ENCODE measurements at places on chromosomes 11 and 22.

DNA sequence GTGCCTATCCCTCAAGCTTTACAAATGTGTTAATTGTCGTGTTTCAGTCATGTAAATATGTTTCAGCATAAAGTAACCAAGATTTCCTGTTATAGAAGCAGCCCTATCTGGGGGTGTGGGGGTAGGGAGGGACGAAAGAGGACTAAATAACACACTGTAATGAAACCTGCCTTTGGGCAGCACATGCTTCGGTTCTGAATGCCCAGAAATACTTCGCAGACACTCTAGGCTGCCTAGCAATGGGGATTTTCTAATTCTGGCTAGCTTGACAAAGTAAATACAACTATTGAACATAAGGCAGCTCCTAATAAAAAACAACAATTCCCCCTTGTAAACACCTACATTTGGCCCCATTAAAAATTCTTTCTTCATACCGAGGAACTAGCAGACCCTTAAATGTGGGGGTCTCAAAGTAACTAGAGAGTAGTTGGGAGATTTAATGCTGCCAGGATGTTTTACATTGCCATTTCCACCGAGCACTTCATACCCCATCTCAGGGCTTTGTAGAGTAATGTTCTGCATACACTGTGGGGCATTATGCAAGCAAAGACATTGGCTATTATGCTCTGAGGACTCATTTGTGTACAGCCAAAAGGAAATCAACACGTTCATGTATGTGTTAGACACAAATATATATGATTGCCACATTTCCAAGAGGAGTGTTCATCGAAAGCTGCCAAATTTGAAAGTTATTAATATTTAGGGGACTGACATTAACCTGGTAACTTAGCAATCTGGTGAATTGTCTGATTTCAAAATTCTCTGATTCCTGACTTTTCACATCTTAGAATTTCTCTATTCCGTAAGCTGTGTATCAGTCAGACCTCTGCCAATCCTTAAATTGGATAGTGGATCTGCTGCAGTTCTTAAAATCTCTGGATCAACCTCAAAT, 42.1 kb downstream of the PAX6 start:
- no peak for DNase-seq

DNA sequence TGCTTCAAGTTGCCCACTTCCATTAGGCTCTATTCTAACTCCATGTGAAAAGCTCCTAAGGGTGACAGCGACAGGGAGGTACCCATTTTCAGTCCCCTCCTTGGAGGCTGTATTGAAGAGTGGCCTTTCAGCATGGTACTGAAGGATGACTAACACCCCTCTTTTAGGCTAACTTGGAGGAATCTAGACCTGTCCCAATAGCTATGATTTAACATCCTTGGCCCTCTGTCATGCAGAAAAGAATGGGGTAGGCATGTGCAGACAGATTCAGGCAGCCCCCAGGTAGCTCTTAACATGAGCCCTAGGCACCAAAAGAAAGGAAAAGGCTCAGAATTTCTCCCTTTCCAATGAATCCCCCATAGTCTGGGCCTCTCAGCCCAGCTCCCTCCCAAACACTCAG, 89.3 kb upstream of the AMOTL1 start:
- DNase-seq: no peak

DNA sequence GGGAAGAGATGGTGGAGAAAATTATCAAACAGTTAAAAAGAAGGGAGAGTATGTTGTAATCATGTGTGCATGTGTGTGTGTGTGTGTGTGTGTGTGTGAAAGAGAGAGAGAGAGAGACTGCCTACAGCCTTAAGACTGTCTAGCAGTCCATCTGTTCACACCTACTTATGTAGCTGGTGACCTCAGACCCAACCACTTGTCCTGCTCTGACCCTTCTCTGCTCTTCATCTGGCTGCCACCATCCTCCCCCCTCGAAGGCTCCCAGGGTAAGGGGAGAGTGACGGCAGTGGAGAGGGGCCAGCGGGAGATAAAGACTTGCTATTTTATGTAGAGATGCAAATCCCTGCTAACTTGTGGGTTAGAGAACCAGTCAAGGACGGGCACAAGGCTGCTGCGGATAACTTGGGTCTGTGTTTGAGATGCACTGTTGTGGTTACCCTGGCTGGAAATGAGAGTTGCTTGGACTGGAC, 24.9 kb upstream of the GRAMD1B start:
- no peak for DNase-seq

GRCh38 chr11:18299721-18300120, 22.2 kb downstream of the HPS5 start:
- DNase-seq: no peak

DNA sequence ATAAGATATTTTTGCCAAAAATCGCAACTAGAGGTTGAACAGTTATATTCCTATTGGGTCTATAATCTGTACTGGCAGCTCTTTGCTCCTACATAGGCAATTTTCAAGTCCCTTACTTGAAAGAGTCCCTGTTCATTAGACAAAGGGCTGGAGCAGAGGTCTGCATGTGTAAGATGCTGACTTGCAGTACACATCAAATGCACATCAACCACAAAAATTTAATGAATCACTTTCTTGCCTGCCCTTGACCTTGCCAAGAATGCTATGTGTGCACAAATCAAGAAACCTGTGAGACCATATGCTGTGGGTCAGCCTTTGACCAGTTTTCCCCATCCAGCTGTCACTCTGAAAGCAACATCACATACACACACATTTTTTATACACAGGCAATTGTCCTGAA, 661.5 kb downstream of the LRRC4C start:
- DNase-seq: peak; percentile 1

DNA sequence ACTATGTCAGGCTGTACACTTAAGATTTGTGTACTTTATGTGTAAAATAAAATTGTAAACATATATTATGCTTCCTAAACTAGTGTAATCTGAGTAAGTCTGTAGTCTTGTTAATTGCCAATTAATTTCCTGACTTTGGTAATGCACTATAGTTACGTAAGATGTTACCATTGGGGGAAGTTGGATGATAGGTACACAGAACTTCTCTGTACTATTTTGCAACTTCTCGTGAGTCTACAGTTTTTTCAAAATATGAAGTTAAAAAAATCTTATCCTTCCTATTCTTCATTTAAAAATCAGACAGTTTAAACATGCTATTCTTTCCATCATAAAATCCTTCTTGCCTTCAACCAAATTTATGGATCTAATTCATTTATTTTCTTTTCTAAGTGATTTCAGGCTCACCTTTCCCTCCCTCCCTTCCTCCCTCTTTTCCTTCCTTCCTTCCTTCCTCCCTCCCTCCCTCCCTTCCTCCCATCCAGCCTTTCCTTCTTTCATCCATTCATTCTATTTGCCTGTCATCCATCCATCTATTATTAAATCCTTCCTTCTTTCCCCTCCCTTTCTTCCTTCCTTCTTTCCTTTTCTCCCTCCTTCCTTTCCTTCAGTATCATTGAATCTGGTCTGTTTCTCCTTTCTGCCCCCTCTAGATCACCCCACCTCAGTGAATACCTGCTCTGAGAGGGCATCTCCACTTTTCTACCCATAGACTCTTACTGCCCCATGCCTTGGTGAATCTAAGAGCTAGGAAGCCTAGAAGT, 22.1 kb upstream of the ASCC2 start:
- no peak for DNase-seq

GRCh38 chr11:6200975-6201374, 2.0 kb downstream of the OR52W1 start:
- DNase-seq: no peak

DNA sequence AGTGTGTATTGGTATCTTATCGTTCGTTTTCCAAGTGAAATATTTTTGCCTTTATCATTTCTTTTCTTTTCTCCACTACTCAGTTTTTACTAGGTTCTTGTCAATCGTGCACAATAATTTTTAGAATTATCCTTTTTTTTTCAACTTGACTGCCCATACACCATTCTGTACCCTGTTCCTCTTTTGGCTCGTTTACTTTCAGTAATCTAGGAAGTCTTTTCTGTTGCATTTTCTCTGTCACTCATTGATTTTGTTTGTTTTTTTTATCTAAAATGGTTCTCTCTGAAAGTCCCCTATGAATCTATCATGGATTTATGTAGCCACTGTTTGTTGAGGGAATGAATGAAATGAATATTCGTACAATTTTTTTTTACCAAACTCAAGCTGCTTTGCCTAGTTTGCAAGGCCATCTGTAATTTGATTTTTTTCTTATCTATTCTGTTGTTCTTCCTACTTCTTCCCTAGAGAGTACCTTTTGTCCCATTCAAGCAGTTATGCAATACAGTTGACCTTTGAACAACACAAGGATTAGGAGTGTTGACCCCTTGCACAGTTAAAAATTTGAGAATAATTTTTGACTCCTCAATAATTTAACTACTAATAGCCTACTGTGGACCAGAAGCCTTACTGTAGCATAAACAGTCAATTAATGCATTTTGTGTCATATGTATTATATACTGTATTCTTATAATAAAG, 166.3 kb downstream of the TMEM135 start:
- no peak for DNase-seq

DNA sequence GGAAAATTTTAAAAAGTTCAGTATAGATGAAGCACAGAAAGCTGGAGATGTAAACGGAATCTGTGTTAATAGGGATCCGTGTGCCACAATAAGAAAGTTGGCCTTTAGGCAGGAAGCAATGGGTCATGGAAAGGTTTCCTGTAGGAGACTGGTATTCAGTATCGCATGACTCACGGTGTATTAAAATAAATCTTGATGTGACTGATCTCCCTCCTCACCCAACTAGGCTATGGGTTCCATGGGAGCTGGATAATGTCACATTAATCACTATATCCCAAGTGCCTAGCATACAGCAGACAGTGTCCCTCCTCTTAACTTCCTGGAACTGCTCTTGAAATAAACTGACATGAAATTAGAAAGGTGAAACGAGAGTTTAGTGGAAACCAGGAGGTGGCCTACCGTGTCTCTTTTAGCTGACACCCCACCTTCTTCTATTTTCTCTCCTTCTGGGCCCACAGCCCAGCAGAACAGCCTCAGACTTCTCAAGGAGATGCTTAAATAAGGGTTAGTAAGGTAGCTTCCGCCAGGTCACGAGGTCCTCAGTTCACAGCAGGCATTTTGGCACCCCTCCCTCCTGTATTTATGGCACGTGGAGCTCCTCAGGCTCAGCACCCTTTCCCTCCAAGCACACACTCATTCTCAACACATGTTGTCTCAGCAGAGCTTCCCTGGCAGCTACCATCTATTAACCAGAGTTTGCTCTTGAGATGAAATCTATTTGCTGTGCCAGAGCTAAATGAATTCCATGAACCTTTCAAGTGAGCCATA, 118.8 kb downstream of the NXPE2 start:
- DNase-seq: no peak

DNA sequence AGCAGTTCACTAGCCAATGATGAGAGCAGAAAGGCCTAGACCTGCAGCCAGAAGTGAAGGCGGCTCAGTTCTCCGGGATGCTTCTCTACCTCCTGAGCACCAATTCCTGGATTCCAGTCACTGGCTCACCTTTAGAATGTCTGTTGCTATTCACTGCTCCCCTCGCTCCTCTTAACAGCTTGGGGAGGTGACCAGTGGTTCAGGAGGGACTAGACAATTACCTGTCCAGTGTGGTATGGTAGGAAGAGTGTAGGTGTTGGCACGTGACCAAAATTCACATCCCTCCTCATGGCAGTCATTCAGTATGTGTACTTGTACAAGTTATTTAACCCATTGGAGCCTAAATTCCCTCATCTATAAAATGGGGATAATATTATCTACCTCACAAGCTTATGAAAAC, 4.0 kb downstream of the THRSP start:
- no peak for DNase-seq

DNA sequence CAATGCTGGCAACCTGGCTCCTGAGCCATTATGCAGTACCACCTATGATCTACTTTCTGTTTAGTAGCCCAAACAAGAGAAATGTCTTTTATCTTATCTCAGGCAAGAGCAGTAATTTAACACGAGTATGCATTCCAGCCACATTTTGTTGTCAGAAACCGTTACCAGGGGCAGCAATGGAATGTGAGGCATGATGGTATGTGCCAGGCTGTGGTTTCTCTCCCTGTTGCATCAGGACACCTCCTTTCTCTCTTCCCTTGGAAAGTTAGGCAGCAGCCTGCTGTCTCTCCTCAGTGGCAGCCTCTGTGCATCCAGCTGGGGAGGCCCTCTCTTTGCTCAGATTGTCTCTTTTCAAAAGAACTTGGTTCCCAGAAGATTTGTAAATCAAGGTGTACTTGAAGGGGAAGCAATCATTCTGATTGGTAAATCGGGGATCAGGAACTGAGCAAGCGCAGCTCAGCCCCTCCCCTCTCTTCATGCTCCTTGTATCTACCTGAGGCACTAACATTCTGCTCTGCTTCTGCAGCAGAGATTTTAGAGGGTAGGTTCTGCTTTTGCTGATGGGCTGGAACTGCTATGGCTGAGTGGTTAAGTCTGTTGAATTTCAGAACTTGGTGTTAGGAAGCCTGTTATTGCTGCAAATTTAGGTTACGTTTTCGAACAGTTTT, 229.2 kb downstream of the ADAMTS15 start:
- DNase-seq: peak; percentile 80

GRCh38 chr11:114774599-114775361, 96.5 kb downstream of the NXPE2 start:
- no peak for DNase-seq

DNA sequence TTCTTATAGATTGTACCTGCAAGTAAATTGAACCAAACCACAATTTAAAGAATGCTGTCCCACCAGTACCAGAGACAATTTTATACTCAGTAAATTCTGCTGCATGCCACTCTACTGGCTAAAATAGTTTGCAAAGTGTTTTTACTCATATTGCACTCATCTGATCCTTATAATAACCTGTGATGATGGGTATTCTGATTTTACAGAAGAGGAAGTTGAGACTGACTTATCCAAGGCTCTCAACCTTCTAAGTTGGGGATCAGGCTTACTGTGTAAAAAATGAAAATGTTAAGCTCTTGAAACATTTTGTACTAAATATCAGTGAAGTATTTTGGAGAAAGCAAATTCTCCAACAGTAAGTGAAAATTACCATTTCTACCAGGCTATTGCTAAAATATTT, 37.9 kb downstream of the RNF169 start:
- DNase-seq: no peak

- no peak for DNase-seq
Observed at GRCh38 chr11:134409552-134410429, 2.3 kb downstream of the B3GAT1 start.

GRCh38 chr22:28792491-28793383, 7.6 kb downstream of the XBP1 start:
- DNase-seq: no peak

DNA sequence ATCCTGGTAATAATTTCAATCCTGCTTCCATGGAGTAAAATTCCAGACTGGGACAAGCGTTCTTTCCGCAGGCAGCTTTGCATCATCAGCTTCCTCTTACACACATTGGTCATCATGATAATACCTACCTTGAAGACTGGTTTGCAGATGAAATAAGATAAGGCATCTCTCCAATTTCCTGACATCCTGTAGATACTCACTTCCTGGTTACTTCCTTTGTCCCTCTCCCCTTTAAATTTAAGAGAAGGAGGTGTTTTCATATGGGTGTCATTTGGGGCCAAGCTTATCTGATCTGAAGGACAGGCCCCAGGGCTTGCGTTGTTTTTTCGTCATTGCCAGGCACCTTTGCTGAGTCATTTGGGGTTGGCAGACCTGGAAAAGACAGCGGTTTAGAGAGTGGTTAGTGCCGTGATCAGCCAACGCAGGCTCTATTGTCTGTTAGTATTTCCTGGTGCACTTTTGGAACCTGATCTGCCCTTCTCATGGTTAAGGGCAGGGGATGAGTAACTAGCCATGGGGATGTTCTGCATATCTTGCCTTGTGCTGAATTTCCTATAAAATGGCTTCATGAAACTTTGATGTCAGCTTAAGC, 24.1 kb downstream of the GRAMD1B start:
- DNase-seq: no peak

GRCh38 chr11:56841210-56841810, 92.8 kb upstream of the OR9G4 start:
- DNase-seq: peak; percentile 67

Data from foreskin fibroblast (primary cell).